NCI-H1417 treated with DMSO at 0.1 percent for 48 hours (cell line): ENCODE measurements at places on chromosomes 12 and 14.

DNA sequence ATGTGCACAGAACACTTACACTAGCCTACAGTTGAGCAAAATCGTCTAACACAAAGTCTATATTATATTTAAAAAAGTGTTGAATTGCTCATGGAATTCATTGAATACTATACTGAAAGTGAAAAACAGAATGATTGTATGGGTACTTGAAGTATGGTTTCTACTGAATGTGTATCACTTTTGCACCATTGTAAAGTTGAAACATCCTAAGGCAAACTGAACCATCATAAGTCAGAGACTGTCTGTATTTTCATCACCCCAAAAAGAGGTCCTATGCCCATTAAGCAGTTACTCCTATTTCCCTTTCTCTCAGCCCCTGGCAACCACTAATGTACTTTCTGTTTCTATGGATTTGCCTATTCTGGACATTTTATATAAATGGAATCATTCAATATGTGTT, 4.4 kb upstream of the AMIGO2 start:
- no peak for DNase-seq

DNA sequence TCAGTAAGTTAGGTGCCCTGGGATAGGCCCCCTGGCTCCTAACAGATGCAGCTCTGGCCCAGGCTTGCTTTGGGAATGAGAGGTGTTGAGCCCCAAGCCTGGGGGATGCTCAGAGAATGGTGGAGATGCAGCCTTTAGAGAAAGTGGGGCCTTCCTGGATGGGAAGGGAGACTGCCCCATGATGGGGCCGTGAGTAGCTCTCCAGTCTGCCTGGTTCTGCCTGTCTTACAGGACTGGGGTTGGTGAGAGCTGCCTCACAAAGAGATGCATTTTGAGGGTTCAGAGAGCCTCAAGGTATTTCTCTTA, 523 bp upstream of the VRTN start:
- DNase-seq = no peak

GRCh38 chr12:5881101-5881606, 63.9 kb downstream of the ANO2 start:
- DNase-seq = no peak

GRCh38 chr14:71698027-71698426, 234.2 kb upstream of the RGS6 start:
- DNase-seq = no peak

GRCh38 chr12:39502726-39503125, 59.8 kb upstream of the KIF21A start:
- DNase-seq = no peak

- DNase-seq = no peak
Observed at GRCh38 chr12:68789144-68789878, 18.7 kb upstream of the MDM2 start.

- no peak for DNase-seq
Observed at GRCh38 chr12:100656141-100656540, 82.7 kb downstream of the GAS2L3 start.

DNA sequence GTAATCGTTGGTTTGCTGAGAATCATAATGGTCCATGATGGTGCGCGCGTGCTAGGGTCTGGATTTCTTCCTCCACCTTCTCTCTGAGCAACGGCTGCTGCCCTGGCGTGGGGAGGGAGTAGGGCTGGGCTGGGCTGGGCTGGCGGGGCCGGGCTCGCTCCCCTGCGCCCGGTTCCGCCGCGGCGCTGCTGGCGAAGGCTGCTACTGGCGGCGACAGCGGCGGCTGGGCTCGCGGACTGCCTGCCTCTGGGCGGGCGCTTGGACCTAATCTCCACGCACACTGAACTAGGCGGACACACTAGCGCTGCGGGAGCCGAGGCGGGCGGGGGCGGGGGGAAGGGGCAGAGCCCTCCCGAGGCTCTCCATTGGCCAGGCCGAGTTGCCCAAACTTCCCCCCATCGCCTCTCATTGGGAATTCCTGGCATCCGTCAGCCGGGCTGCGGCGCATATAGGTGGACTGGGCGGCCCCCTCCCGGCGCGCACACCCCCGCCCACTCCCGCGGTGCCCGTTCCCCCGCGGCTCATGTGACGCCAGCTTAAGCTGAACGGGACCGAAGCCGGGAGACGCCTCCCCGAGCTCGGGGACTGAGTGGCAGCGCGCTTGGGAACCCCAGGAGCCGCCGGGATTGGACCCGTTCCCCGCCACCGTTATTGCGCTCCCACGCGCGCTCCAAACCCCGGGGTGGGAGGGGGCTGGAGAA, at the start of gene ACTN1:
ACTN1 (minus strand) TSS at position 282 of the 701 bp plus-strand sequence; CDS start at position 36, 246 bp downstream.
- DNase-seq = peak; percentile 84

DNA sequence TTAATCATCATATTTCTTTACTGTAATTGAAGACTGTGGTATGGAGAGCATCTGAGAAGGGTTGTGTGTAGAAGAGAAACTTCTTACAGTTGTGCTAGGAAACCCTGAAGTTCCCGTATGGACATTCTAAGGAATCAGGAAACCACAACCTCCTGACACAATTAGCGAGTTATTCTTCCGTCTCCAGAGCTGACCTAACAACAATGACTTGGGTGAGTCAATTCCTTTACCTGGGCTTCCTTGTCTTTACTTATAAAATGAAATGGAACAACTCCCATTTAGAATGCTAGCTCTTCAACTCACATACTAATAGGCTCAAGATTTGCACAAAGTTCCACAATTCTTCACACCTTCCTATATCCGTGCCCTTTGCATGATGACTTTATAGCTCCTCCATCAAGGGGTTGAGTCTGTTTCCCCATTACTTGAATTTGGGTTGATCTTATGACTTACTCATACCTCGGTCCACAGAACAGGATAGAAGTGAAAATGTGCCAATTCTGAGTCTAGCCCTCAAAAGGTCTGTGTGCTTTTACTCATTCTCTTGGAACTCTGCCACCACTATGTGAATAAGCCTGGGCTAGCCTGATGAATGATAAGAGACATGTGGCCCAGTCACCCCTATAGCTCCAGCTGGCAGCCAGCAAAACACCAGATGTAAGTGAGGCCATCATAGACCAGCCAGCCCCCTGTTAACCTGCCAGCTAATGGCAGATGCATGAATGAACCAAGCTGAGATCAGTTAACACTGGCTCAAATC, 459.4 kb downstream of the ETNK1 start:
- DNase-seq = no peak

GRCh38 chr14:96849733-96850132, 52.6 kb downstream of the VRK1 start:
- no peak for DNase-seq

DNA sequence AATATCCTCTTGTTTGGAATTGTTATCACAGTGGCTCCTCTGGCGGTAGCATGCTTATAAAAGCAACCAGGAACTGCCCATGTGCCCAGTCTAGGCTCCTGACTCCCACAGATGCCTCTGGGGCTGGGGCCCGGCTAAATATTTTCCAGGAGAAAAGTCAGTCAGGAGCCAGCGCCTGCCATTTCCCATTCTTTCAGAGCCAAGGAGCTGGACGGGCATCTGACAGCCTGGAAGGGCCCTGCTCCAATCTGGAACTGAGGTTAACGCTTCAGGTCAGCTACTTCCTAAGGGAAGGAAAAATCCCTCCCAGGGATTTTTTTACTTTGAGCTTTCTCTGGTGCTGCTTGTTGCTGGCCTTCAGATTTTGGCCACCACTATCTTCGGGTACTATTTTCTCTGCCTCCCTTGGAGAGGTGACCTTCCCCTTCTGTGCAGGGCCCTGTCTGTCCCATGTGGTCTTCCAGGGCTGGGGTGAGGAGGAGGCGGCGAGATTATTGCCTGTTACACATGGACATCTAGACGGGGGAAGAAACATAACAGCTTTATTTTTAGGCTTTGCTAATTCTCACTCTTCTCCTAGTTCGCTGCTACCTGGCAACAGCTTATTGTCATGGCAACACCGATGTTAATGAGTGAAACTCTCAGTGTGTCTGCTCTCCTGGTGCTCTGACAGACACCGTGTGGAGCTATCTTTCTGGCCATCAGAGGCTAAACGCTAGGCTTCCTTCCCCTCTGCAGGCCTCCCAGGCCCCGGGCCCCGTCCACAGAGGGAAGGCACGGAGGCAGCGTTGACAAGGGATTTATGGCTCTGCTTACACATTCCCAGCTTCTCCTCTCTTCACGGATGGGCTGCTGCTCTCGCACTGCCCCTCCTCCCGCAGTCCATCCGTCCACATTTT, 160.4 kb downstream of the CACNA1C start:
- DNase-seq = peak; percentile 12

DNA sequence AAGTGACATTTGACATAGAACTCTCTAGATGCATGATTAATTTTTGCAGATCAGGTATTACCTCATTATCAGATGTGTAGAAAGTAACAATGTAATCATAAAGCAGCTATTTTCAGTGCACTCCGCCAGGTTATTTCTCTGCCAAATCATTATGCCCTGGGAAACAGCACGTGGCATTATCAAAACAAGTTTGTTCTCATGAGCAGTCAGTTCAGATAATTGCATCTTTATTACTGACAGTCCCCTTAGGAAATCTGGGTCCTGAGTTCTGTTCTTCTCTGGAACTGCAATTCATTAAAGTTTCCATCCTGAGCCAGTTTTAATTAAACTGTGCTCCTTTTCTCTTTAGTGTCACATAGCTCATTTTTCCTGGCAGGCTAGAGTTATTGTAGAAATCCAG, 94.7 kb upstream of the KRR1 start:
- DNase-seq = no peak

GRCh38 chr14:106652494-106652893, 1126.1 kb downstream of the TMEM121 start:
- no peak for DNase-seq

DNA sequence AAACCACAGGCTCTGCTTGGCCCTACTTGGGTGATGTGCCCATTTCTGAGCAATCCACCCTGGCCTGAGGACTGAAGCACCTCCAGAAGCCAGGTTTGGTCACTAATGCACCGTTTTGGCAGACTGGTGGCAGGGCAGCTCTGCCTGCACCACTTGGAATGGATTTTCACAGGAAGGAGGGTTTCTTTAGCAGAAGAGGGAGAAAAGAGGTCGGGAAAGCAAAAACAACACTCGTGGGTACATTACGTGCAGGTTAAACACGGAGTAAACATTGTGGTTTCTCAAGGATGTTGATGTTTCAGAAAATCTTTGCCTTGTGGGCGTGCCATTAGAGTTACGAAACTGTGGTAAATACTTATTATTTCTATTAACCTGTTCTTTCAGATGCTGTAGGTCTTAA, 70.8 kb downstream of the KCNA5 start:
- no peak for DNase-seq

DNA sequence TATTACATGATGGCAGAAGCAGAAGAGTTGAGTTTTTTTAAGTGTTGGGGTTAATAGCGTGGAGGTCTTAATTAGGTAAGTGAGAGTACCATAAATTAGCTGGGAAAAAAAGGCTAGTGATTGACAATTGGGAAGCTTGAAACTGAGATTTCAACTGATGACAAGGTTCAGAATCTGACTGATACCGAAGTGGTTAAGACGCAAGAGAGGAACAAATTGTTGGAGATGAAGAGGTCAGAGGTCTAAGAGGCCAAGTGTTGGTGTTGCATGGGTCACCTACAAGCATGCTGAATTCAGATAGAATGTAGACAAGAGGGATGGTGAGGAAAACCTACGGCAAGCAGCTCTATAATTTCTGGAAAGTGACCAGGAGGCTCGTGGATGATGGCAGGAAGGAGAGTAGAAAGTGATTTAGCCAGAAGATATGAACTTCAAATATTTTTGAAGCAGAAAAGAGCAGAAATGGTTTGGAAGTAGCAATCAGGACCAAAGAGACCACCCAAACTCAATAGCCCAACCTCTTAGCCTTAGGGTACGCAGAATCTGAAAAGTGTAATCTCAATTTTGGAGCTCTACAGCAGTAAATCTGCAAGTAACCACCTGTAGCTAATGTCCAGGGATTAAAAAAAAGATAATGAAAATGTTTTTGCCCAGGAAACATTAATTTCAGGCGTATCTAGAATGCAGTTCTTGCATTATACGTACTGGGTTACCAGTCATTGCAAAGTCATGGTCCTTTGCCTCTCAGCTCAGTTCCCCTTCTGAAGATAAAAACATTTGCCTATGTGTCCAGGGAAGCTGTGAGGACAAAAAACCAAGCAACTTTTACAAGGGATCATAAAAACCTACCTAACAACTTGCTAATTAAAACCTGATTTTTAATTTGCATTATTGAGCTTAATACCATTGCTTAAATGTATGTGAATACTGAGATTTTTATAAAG, 1.7 kb upstream of the TMPO start:
- no peak for DNase-seq

DNA sequence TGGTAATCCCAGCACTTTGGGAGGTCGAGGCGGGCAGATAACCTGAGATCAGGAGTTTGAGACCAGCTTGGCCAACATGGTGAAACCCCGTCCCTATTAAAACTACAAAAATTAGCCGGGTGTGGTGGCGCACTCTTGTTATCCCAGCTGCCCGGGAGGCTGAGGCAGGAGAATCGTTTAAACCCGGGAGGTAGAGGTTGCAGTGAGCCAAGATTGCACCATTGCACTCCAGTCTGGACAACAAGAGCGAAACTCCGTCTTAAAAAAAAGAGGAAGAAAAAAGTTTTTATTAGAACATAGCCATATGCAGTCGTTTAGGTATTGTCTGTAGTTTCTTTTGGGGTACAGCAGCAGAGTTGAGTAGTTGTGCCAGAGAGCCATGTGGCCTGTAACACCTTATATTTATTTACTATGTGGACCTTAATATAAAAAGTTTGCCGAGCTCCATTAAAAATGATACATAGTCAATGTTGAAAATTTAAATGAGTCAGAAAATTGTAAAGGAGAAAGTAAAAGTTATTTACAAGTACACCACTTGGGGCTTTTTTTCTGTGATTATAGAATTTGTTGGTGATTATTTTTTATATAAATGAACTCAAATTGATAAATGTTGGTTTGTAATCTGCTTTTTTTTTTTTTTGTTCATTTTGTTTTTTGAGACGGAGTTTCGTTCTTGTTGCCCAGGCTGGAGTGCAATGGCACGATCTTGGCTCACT, 2.2 kb downstream of the ADIPOR2 start:
- DNase-seq = no peak

- no peak for DNase-seq
Observed at GRCh38 chr12:109523071-109523470, 45.6 kb downstream of the UBE3B start.

GRCh38 chr14:96961895-96962294, 164.7 kb downstream of the VRK1 start:
- DNase-seq = no peak

DNA sequence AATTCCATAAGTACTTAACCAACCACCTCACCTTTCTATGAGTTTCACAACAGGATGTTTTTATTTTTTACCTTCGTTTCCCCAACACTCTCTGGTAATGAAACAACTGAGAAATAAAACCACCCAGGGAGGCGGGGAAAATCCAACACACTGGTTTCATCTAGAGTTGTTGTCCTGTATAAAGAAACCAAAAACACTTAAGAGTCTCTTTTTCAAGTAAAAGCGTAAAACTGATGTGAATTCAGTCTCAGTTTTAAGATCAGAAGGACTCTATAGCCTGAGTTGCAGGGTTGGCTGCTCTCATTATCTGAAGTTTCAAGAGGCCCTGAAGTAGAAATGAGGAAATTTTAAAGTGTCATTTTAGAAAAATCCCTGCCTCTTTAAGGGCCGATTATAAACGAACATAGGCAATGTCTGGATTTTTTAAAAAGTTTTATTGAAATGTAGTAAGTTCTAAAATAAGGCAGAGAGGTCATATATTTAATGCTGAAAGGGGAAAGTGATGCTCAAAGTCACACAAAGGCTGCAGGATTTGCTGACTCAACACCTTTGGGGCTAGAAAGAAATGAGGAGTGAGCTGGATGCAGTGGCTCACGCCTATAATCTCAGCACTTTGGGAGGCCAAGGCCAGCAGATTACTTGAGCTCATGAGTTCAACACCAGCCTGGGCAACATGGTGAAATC, 27.2 kb downstream of the HIGD1C start:
- DNase-seq = no peak

- DNase-seq = no peak
Observed at GRCh38 chr14:64968651-64969050, 3.5 kb downstream of the RAB15 start.
